Iris pigment epithelial cell (primary cell): ENCODE measurements at places on chromosomes 4 and X.

DNA sequence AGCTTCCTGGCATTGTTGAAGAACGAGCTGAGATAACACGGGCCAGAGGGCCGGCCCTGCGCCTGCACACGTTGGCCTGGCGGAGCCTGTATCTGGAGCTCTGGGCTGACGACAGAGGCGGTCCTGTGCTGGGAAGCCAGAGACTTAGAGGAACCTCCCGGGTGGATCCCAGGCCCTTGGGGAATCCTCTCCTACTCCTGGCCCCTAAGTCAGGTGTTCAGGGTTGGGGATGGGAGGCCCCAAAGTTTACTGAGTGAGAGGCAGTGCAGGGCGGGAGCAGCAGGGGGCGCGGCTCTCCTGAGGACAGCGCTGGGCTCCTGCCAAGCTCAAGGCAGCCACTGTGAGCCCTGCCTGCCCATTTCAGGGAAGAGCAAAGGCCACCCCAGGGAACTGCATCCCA, 2.5 kb upstream of the HTRA3 start:
- DNase-seq, result peak; percentile 42

- no peak for DNase-seq
Observed at GRCh38 chrX:39640866-39641265, 456.9 kb downstream of the BCOR start.

DNA sequence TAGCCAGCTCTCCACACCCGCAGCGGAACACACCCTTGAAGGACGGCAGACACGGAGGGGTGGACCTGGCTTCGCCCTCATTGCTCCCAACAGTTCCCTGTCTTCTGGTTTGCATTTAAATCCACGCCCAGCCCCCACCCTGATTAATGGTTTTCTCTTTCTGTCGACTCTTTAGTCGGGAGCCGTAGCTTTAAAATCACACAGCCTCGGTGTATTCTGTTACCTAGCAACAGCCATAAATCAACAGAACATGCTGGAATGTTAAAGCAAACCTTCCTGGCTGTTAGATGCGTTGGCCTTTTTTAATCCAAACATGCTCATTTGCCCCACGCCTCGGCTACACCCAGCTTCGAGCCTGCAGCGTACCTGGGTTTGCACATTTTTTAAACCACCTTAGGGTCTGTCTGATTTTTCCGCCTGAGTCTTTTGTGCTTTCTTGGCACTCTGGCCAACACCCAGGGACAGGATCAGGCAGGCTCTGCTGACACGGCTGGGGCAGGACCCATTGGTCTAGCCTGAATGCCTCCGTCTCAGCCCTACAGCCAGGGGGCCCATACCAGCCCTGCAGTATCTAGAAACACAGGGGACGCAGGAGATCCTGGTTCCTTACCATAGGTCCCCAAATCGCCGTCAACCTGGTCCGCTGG, 21.4 kb upstream of the PPP2R2C start:
- DNase-seq, result peak; percentile 22

DNA sequence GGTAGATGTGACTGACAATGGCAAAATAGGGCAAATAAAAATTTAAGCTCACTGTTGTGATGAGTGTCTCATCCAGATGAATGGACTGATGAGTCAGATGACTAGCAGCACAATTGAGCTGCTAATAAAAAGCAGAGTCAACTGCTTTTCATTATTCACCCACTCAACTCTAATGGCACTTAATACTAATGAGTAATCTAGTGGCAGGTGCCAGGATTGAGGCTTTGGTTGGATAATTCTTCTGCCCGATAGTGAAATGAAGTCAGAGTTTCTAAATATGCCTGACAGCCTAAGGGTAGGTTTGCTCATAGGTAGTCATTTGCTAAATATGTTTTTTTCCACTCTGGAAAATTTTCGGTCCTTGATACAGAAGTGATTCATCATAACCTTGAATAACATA, 10.4 kb downstream of the OGT start:
- DNase-seq, result peak; percentile 84

DNA sequence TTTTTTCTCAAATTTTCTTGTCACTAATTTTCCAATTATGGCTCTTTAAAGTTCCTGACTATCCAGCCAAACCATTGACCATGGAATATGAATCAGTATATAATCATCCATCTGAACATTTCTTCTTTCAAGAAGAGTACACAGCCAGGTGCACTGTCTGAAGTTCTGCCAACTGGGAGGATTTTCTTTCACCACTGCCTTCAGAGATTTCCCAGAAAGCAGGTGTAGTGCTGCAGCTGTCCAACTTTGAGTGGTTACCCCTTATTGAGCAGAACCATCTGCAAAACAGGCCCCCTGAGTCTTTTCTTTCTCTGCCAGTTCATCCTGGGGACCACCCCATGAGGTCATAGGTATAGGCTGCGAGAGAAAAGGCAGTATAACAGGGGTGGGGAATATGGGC, 1213.2 kb downstream of the RAPGEF2 start:
- no peak for DNase-seq

- no peak for DNase-seq
Observed at GRCh38 chrX:643241-643595, 12.6 kb downstream of the SHOX start.

DNA sequence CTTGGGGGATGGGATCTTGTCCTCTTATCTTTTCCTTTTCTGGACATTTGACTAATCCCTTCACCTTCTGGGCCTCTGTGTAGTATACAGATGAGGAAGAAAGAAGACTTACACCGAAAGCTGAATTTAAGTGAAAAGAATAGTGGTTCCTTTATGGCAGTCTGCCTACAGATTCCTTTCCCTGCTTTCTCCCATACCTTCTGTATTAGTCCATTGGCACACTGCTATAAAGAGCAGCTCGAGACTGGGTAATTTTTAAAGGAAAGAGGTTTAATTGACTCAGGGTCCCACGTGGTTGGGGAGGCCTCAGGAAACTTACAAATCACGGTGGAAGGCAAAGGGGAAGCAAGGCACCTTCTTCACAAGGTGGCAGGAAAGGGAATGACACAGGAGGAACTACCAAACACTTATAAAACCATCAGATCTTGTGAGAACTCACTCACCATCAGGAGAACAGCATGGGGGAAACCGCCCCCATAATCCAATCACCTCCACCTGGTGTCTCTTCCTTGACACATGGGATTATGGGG, 34.0 kb upstream of the CD38 start:
- DNase-seq, result no peak

GRCh38 chr4:139668658-139669201, 3.1 kb downstream of the MGST2 start:
- DNase-seq, result no peak

DNA sequence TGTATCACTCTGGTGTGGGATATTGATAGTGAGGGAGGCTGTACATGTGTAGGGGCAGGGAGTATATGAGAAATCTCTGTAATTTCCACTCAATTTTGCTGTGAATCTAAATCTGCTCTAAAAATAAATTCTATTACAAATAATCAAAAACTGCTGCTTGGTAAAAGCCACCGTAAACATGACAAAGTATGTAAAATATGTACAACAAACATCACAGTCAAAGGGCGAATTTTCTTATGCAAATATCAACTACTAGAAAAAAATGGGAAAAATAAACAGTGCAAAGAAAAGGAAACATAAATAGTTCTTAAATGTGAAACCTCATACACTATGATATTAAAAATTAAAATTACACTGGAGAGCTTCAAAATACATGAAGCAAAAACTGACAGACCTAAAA, 105.1 kb upstream of the DCLK2 start:
- no peak for DNase-seq

DNA sequence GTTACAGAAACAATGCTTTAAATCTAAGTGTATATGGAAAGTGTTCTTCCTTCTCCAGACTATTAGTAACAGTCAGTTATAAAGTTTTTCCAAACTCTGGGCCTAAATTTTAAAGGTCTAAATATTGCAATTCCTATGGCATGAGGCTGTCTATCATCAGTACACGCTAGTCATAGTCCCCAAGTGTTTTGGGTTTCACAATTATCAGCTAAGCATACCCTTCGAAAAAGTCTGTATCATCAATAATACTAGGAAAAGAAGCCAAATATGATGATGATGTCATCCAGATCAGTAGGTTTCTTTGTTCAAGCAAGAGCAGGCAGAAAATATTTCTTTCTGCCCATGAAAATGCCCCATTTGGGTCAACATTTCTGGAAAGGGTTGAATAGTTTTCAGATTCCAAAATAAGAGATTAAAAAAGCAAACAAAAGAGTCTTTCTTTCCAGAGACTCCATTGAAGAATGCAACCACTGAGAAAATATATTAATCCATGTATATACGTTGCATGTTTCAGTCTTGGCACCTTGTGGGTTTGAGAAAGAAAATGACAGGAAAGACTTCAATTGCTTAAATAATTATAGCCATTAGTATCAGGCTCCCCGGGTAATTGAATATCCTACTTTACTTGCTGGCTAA, 173.8 kb downstream of the CAMK2D start:
- no peak for DNase-seq

GRCh38 chr4:11451716-11452115, 23.0 kb upstream of the HS3ST1 start:
- no peak for DNase-seq

DNA sequence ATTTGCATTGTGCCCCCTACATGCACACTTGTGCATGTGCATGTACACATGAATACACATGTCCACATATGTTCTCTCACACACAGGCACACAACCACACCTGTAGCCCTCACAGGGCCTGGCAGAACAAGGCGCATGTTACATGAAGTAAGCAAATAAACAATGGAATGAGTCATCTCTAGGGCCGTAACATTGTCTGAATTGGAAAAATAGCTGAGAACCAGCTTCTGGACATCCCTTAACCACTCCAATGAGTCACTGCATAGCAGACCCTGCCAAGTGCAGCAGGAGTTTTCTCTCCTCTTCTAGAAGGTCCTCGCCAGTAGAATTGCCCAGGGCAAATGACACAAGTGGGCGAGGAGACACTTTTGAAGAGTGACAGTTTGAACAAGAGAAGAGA, 66.1 kb downstream of the MAGEA10 start:
- DNase-seq, result peak; percentile 82

GRCh38 chr4:70533211-70533610, 14.8 kb downstream of the AMTN start:
- DNase-seq, result no peak

DNA sequence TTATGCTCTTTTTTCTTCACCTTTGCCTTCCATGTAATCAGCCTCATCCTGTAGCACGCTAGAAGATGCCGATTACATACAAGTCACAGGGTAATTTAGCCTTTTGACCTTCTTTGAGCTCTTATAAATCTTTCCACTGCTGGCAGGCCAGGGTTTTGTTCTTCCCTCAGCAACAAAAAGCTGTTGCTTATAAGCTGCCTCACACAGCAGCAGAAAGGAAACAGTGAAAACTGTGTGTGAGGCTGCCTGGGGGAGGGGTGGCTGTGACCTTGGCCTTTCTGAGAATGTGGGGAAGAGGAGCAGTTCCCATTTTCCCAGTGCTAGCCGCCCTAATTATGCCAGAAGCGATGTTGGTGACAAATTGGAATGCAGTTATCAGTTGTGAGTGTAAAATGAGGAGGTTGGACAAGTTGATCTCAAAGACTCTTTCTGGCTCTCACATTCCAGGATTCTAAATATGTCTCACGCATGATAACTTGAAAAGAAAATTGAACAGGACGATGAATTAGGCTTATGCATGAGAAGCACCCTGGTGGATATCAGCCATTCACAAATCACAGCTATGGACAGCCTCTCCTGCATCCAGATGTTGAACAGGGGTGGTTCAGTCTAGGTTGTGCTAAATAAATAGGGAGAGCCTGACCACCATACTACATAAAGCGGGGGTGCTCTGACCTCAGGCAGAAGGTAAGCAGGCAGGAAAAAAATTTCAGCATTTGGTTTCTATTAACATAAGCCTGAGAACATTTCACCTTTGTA, 25.7 kb downstream of the SLITRK2 start:
- no peak for DNase-seq

GRCh38 chrX:150454508-150455214, 91.5 kb downstream of the MAMLD1 start:
- no peak for DNase-seq

- no peak for DNase-seq
Observed at GRCh38 chr4:53967986-53968385, 96.4 kb downstream of the CHIC2 start.

DNA sequence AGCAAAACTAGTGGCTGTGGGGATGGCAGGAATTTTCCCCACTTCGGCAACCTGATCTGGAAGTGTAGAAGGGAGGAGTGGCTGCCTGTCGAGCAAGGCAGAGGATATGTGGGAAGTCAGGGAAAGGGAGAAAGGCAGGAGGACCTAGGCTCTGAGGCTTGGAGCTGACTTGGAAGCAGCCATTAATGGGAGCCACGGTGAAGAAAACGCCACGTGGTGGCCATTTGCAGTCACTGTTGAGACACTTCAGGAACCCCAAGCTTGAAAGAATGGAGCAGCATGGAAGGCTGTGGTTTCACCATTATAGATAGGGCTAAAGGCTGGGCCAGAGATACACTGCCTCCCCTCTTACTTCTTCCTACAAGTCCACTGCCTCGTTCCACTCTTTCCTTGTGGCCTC, 41.8 kb upstream of the MAML3 start:
- DNase-seq, result no peak

DNA sequence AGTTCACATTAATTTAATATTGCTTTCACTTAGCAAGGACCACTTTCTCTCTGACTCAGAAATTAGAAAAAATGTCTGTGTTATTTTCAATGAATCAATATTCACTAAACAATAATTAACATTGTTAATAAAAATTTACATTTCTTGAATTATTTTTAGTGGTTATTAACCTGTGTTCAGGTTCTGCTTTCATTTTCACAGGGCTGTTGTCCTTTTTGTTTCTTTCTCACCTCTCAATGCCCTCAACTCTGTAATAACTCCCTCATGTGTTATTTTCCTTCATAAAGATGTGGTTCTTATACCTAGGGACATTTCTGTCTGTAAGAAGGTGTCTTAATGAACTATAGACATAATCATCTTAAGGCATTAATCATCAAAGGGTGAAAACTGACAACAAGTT, 43.1 kb upstream of the PRR27 start:
- DNase-seq, result no peak

DNA sequence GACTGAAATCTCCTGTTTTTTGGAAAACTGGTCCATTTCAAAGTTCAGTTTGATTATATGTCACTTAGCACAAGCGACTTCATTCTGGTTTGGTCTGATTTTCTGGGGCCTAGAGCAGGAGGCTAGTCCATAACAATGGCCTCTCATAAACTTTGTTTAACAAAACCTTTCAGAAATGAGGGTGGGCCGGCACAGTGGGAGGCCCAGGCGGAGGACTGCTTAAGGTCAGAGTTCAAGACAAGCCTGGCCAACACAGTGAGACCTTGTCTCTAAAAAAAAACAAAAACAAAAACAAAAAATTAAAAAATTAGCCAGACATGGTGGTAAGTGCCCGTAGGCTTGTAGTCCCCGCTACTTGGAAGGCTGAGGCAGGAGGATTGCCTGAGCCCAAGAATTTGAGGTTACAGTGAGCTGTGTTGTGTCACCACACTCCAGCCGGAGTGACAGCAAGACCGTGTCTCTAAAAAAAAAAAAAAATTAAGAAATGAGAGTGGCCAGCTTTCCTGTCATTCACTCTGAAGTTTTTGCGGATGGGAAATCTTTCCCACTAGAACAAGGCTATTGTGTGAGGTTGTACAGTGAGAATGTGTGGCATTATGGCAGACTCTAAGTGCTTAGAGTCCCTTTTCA, 1.2 kb upstream of the PLAC8 start:
- no peak for DNase-seq
